ENCODE measurements at places on chromosomes 11 and 22. TPM values are rescaled to one million over a fixed set of nuclear protein-coding genes. Genes with fewer than 3 reads are reported as not detected.

Gene GALNT18
- total RNA-seq: not detected

DNA sequence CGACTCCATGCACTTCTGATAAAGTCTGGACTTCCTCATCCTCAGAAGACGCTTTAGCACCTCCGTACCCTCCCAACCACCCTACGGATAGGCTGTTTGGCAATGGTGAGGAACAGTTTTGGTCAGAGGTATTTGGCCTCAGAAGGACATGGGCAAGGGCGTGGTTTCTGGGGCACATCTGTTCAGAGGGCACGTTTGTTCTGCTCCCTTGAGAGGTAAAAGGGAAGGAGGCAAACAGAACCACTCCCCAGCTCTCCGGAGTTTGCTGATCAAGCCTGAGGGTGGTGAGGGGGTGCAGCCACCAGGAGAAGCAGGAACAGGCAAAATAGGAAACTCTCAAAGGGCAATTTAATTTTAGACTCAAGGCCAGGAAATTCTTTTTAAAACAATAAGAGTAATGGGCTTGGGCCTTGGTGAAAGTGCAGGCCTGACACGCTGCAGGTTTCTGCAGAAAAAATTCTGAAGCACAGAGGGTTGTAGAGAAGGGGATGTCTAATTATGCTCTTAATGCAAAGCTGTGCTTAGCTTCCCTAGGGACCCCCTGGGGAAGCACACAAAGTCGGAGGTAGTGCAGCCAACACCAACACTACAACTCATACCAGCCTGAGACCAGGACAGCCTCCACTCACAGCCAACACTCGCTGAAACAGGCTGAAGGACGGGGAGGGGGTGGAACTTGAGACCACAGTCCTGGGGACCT, 23.3 kb downstream of the ETS1 start:
- no peak for DNase-seq

DNA sequence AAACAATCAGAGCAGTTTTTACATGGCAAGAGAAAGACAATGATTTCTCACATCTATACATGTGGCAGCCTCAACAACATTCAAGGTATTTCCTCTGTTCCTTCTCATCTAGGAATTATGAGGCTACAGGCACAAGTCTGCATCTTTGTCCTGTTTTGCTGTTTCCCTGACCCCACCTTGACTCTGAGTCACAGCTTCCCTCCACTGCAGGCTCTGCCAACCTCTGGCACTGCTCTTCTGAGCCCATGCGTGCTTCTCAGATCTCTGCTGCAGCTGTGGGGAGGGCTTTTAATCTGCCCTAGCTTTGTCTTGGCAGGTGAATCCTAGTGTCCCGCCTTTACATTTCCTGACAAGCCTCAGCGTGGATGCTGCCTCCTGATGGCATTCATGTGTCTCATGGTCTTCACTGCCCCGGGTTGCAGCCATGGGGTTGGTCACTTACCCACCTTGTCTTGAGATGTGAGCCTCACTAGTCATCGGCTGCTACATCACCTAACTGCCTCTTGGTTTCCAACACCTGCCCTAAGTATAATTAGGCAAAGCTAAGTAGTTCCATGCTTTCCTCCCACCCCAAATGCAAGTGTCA, 578.5 kb downstream of the TBC1D22A start:
- DNase-seq: no peak

DNA sequence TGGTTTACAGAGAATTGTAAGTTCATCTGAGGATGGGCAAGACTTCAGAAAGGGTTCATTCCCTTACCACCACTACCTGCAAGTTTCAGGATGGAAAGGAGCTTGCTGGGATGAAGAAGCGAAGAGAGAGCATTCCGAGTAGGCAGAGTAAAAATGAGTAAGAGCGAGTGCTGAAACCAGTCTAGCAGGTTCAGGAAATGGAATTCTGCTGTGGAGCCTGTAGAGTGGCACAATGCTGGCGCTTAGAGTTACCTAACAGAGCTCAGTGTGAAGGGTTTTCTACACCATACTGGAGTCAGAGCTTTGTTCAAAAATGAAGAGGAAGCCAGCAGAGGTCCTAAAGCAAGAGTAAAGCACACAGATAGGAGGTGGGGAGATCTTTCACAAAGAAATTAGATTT, 179.2 kb upstream of the ZC3H12C start:
- DNase-seq: no peak

GRCh38 chr22:46895753-46896152, 133.3 kb downstream of the TBC1D22A start:
- DNase-seq: no peak

- DNase-seq: no peak
These were observed at the start of gene ART5 for GRCh38 chr11:3641701-3642070. ART5 (minus strand) TSS chr11:3641992; CDS start chr11:3641862, 130 bp downstream.

DNA sequence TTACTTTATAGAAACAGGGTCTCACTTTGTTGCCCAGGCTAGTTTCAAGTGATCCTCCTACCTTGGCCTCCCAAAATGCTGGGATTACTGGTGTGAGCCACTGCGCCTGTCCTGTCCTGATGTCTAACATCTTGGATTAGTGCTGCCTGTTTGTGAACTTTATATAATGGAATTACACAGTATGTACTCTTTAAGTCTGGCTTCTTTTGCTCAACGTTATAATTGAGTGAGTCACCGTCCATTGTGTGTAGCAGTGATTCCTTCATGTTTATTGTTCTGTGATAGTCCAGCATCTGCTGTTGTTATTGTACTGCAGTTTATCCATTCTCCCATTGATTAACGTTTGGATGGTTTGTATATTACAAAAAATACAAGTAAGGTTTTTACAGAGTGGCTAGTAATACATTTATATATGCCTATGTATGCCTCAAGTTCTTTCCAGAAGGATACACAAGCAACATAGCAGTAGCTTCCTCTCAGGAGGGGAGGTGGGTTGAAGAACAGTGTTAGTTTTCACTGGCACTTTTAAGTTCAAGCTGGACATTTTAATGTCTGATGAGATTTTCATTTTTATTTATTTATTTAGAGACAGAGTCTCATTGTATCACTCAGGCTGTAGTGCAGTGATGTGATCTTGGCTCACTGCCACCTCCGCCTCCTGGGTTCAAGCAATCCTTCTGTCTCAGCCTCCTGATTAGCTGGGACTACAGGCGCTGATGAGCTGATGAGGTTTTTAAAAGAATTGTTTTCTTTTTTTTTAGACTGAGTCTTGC, 25.2 kb upstream of the MICALL1 start:
- no peak for DNase-seq

GRCh38 chr11:46978005-46978491, 41.5 kb downstream of the CSTPP1 start:
- DNase-seq: no peak

- no peak for DNase-seq
These were observed 91.2 kb downstream of the RPS6KA4 start for GRCh38 chr11:64450168-64450560.

Gene DNAJB7
- not detected for total RNA-seq

DNA sequence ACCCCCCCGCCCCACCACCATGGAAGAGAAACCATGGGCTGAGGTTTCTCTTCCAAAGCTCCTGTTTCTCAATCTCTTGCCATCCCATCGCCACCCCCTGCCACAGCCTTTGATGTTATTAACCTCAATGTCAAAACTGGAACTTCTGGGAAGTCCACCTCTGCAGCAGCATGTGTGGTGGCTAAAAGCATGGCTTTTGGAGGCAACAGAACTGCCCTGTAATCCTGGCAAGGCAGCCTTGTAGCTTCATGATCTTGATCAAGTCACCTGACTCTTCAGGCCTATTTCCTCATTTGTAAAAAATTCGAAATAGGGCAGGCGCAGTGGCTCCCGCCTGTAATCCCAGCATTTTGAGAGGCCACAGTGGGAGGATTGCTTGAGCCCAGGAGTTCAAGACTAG, 3.5 kb upstream of the COX8A start:
- no peak for DNase-seq

Gene TRPM5
- total RNA-seq: 0.60 TPM

Gene JAM3
- total RNA-seq: 9.1 TPM

GRCh38 chr11:60810569-60810968, 25.4 kb downstream of the MS4A10 start:
- no peak for DNase-seq

GRCh38 chr11:13030857-13031256, 21.7 kb downstream of the RASSF10 start:
- DNase-seq: no peak

DNA sequence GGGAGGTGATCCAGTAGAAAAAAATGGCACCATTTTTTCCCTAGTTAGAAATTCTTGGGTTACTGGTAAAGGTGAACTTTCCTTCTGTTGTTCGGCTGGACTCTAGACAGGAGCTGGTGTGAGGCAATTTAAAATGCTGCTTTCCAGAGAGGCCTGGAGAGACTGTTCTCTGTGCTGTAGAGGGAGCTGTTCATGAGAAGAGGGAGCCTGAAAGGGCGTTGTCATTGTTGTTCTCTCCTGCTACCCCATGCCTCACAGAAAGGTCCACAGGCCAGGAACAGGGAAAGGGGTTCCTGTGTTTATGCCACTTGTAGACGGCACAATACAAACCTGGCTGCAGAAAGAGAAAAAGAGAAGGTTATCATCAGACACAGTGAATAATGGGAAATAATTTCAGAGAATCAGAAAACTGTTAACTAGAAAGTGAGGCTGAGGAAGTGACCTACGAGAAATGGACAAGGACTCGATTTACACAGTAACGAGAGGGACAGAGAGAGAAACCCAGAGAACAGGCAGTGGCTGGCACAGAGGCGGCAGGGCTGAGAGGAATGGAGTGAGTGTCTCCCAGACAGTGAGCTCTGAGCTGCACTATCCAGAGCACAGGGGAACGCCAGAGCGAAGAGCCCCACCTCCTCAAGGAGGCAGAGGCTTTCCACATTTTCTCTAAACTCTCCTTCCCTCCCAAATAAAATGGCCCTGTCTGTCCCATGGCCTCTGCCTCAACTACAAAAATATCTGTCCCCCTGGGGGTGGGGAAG, 109.2 kb downstream of the RRM1 start:
- DNase-seq: no peak

DNA sequence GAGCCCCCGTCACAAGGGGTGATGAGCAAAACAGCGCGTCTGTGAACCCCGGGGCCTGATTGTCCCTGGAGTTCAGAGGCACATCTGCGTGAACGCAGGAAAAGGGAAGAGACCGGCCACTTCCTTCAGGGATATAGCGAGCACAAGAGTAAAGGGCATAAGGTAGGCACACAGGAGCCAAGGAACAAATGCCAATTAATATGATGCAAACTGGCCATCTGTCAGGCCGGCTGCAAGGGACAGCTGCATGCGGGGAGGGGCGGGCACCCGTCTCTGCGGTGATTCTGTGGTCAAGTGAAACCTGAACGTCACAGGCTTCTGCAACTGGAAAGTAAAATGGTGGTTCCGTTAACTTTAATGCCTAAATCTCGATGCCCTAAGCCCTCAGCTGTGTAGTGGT, 64.7 kb downstream of the TRIM29 start:
- DNase-seq: no peak

GRCh38 chr11:34425867-34426266, 12.9 kb upstream of the CAT start:
- no peak for DNase-seq

Gene SLC35C1
- total RNA-seq: 12.3 TPM

GRCh38 chr11:27363576-27364117, 632 bp upstream of the CCDC34 start:
- no peak for DNase-seq

- DNase-seq: no peak
These were observed 298.0 kb upstream of the PLET1 start for GRCh38 chr11:112558691-112559090.

Gene PATE4
- total RNA-seq: not detected

DNA sequence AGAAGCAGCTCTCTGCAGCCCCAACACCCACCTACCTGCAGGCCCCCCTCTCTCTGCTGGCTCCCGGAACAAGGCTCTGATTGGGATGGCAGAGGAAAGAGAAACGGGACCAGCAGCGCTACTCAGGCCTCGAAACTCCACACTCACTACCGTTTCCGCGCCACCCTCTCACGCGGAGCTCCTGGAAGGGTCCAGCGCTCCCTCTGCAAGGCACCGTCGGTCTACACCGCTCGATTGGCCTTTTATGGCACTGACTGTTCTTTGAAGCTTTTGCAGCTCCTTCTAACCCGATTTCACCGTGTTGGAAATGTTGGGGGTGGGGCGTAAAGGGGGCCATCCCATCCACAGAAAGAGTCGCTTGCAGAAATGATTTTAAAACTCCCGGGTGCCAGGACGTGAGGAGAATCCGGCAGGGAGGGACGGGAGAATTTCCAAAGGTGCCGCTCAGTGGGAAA, 323 bp upstream of the PANX1 start:
- no peak for DNase-seq

GRCh38 chr11:72681226-72682153, 7.3 kb upstream of the PDE2A start:
- no peak for DNase-seq

- peak; percentile 71 for DNase-seq
These were observed 31.0 kb upstream of the CD5 start for GRCh38 chr11:61071208-61071681.

DNA sequence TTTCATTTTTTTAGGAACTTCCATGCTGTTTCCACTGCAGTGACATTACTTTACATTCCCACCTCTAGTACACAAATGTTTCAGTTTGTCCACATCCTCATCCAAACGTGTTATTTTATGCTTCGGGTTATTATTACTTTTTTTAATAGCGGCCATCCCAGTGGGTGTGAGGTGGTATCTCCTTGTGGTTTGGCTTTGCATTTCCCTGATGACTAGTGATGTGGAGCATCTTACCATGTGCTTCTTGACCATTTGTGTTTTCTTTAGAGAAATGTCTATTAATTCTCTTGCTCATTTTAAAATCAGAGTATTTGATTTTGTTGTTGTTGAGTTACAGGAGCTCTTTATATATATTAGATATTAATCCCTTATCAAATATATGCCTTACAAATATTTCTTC, 70.3 kb upstream of the ANO1 start:
- DNase-seq: no peak

GRCh38 chr22:27804470-27805297, 3.1 kb upstream of the MN1 start:
- DNase-seq: no peak

Gene OR5D18
- total RNA-seq: not detected

- no peak for DNase-seq
These were observed 319.8 kb downstream of the DLG2 start for GRCh38 chr11:85307366-85307765.

DNA sequence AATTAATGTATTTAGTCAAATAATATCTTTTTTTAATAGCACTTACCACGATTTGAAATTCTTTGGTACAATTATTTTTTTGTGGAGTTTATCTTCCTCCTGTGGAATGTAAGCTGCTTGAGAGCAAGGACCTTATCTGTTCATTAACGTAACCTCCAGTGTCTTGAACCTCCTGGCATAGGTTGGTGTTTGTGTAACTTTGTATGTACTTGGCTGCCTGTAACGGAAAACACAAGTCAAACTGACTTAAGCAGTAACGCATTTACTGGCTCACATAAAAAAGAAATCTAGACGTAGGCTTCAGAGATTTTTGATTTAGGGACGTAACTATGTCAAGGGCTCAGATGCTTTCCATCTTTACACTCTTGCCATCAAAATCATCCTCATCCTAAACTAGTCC, 56.1 kb downstream of the ARHGEF12 start:
- no peak for DNase-seq

DNA sequence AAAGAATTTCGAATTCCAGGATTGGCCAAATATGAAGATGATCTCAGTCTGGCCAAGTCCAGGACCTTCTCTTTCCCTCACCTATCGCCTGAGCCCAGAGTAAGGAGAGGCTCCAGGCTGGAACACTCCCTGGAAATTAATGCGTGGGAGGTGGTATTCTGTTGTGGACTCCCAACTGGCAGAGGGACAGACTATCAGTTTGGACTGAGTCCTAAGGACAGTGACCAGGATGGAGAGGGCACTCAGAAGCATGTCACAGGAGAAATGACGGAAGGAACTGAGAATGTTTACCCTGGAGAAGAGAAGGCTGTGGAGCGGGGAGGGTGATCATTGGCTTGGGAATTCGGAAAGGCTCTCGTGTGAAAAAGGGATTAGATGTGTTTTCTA, 84.4 kb downstream of the RPL27A start:
- no peak for DNase-seq

All from naive thymus-derived CD8-positive, alpha-beta T cell (primary cell).